A549 treated with RU486 at 1 μM for 4 hours (cell line): ENCODE measurements at places on chromosomes 5 and 9. TPM values are rescaled to one million over a fixed set of nuclear protein-coding genes. Genes with fewer than 3 reads are reported as not detected.

Gene CERT1
- total RNA-seq = 16.2 to 29.0 TPM (median 26.3 TPM) in 5 replicates

Gene CRAT
- 25.1 to 32.4 TPM (median 30.0 TPM) in 5 replicates for total RNA-seq

Gene CDK9
- total RNA-seq = 43.9 to 50.4 TPM (median 47.9 TPM) in 5 replicates

Gene FAM13B
- 10.9 to 15.6 TPM (median 12.6 TPM) in 5 replicates for total RNA-seq

Gene TAF11L10
- total RNA-seq = not detected in 5 replicates

Gene OR1J2
- total RNA-seq = not detected in 5 replicates

Gene IQGAP2
- 1.0 to 1.8 TPM (median 1.3 TPM) in 5 replicates for total RNA-seq

Gene ADCY2
- not detected in 5 replicates for total RNA-seq
